Spleen (tissue), 13 donors: ENCODE measurements at places on chromosomes 2 and 18. TPM values are rescaled to one million over a fixed set of nuclear protein-coding genes. Genes with fewer than 3 reads are reported as not detected.

The DYNC2LI1 gene
- 10.8 TPM for total RNA-seq

The SKOR2 gene
- not detected for total RNA-seq

The COL4A3 gene
- total RNA-seq, result 15.1 TPM

The UGT1A4 gene
- not detected for total RNA-seq

The GKN2 gene
- not detected for total RNA-seq

GRCh38 chr2:67641312-67642045 is 244.3 kb downstream of the ETAA1 start:
- DNase-seq, result no peak

DNA sequence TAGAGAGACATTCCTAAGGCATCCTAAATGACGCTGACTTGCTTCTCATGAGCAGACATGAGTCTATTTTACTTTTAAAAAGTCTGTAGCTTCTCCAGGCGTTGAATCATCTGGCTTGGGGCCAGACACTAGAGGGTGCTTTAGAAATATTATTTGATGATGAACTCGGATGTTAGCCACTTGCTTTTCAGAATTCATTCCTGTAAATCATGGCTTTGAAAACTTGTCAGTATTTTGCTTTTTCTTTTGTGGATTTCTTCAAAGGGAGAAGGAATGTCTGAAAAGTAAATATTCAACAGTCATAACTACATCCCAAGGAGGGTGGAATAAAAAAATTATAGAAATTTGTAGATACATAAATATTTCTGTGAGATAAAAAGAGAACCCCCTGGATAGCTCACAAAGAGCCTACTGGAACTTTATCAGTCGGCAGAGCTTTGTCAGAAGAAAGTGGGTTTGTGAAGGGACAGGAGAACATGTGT is 370.8 kb downstream of the OSR1 start:
- no peak for DNase-seq

DNA sequence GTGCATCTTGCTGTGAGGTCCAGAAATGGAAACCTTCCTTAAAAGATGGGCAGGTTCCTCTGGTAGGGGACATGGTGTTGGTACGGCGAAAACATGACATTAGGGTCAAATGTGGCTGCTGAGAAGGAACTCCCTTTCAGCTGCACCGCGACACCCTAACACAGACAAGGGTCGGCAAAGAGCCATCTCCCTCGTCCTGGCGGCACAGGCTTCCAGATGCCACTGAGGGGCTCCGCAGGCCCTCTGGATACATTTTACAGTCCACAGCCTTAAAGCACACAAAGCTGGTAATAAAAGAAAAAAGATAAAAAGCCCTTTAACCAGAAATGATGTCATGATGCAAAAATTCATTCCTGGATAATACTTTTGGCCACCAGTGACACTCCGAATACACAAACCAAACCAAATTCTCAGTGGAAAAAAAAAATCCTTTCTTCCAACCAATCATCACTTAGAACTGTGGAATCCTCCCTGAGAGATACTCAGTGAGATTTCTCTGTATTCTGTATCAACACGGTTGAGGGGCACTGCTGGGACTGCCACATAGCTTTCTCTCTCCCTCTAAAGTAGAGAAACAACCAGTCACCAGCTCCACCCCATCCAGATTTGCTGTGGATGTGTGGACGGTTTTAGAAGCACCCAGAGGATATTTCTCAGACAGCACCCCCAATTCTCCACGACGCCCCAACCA is 174.8 kb downstream of the HDAC4 start:
- peak; percentile 59 for DNase-seq

- no peak for DNase-seq
Measured at GRCh38 chr18:38297910-38298309, 732.3 kb upstream of the CELF4 start.

GRCh38 chr18:58502628-58503027 is 126.3 kb downstream of the ALPK2 start:
- DNase-seq, result no peak

DNA sequence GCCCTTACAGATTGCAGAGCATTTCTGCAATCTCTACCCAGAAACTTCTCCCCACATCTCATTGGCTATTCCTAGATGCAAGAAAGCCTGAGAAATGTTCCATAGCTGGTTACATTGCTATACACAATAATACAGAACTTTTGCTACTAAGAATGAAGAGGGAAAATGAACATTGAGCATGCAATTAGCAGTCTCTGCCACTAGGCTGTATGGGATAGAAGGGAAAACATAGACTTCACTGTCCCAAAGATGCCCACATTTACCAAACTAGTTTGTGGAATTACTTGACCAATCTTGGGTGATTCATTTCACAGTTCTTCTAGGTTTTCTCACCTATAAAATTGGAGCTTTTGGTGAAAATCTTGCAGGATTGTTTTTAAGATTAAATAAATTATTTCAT is 265.7 kb upstream of the NT5C1B start:
- no peak for DNase-seq

GRCh38 chr2:10059552-10060335 is 16.4 kb downstream of the KLF11 start:
- peak; percentile 62 for DNase-seq

GRCh38 chr2:129375632-129376425 is 603.6 kb upstream of the RAB6C start:
- no peak for DNase-seq

GRCh38 chr2:143524119-143524553 is 394.9 kb downstream of the ARHGAP15 start:
- DNase-seq, result no peak

DNA sequence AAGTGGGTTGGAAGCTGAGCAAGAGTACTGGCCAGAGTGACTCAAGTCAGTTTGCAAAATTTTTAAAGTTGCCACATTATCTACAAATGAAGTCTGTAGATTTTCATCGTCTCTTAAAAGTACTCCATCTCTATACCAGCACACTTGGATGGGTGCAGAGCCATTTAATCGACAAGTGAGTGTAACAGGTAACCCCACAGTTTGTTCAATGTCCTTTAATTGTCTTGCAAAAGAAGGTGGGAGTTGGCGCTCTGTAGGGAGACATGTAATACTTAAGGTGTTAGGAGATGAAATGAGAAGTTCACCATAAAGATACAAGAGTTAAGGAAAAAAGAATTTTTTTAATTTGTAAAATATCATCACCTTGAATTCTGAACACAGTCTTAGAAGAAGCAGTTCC is 84.9 kb downstream of the TTN start:
- DNase-seq, result no peak
